Suppressor macrophage treated with lipopolysaccharide for 1 hour (primary cell): ENCODE measurements at places on chromosomes 4 and X.

- DNase-seq, result no peak
Measured at GRCh38 chr4:19379191-19379708, 872.5 kb upstream of the SLIT2 start.

DNA sequence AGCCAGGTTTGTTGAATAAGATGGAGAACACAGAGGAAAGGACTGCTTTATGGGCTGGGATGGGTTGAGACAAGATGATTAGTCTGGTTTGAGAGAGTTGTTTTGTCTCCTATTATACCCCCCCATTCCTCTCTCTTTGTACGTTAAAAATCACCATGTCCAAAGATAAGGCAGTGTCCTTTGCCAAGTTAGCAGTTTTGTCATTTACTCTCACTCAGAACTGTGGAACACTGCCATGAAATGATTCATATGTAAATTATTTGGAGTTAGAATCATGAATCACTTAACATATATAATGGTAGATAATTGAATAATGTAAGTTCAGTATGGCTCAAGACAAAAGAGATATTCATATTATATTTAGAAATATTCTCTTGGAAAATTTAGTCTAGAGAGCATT lies 151.3 kb downstream of the DCLK2 start:
- DNase-seq, result no peak

GRCh38 chr4:184385705-184386141 lies 88.6 kb downstream of the IRF2 start:
- no peak for DNase-seq

- no peak for DNase-seq
Measured at GRCh38 chr4:89056292-89056952, 563 bp downstream of the FAM13A start.

GRCh38 chr4:119471259-119471658 lies 149.3 kb upstream of the FABP2 start:
- DNase-seq, result no peak

GRCh38 chr4:37393321-37393720 lies 148.8 kb downstream of the NWD2 start:
- DNase-seq, result peak; percentile 69

- DNase-seq, result no peak
Measured at GRCh38 chr4:123743848-123744247, 347.3 kb downstream of the SPRY1 start.

DNA sequence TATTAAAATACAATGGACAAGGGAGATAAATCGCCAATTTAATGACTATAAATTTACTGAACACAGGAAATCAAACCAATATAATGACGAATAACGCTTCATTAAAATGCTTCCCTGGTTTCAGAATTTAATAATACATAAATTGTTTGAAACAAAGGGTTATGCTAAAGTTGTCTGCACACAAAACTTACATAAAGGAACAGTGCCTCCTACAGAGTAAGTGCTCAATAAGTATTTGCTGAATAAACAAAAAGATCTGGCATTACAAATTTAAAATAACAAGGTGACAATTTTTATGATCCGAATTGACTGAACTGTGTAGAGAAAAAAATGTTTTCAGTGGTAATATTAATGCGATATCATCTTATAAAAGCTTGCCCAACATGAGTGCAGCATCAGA lies 69.6 kb downstream of the NOCT start:
- DNase-seq, result peak; percentile 27

DNA sequence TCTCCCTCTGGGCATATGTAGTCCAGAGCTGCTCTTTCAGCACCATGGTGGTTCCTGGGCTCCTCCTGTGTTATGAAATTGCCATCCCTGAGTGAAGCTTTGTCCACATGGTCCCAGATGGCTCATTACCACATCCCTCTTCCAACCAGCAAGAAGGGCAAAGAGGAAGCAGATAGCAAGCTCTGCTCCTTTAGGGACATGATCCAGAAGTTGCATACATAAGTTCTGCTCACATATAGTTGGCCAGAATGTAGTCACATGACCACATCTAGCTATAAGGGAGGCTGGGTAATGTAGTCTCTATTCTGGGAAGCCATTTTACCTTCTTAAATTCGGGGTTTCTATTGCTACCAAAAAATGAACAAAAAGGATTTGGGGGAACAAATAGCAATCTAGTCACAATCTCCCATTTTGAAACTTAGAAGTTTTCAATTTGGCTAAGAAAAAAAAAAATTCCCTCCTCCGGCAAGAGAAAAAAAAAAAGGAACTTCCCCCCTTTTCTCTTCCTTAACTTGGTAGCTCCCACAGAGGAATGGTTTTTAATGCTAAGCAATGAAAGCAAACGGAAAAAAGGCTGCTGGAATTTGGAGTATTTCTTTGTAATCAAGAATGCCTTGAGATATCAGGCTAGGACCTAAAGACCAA lies 88.2 kb upstream of the USP9X start:
- peak; percentile 88 for DNase-seq
